CD4-positive, CD25-positive, alpha-beta regulatory T cell (primary cell): ENCODE measurements at places on chromosomes 11 and 22. TPM values are rescaled to one million over a fixed set of nuclear protein-coding genes. Genes with fewer than 3 reads are reported as not detected.
A peak's percentile ranks its signal among the peaks of the same experiment; 100 is the strongest.

The POU2AF3 gene
- total RNA-seq: not detected

The TIMP3 gene
- 0.35 TPM for total RNA-seq

The SAA2 gene
- total RNA-seq: 0.62 TPM

The C1QTNF6 gene
- 13.6 TPM for total RNA-seq

The MIOX gene
- total RNA-seq: not detected

The ANKK1 gene
- 0.89 TPM for total RNA-seq

The TMEM86A gene
- total RNA-seq: 4.8 TPM

The SPINDOC gene
- 11.1 TPM for total RNA-seq

The DCDC1 gene
- not detected for total RNA-seq

The SART1 gene
- 94.0 TPM for total RNA-seq

GRCh38 chr11:2769409-2770095 lies 69.8 kb upstream of the KCNQ1OT1 start:
- DNase-seq: no peak
- H3K27me3 ChIP-seq: no peaks in the 10 kb centered on the region
- no peaks in the 10 kb centered on the region for H3K36me3 ChIP-seq
- no peak overlapping the region for H3K4me3 ChIP-seq
- no peaks in the 10 kb centered on the region for H3K4me1 ChIP-seq
- H3K27ac ChIP-seq: no peak overlapping the region

GRCh38 chr11:795634-796564 lies 2.2 kb downstream of the SLC25A22 start:
- H3K4me1 ChIP-seq: peaks cover 38% of the 10 kb centered on the region
- H3K4me3 ChIP-seq: peak overlapping the region; percentile 70
- DNase-seq: peak; percentile 73
- peaks cover 8% of the 10 kb centered on the region for H3K36me3 ChIP-seq
- no peaks in the 10 kb centered on the region for H3K27me3 ChIP-seq

DNA sequence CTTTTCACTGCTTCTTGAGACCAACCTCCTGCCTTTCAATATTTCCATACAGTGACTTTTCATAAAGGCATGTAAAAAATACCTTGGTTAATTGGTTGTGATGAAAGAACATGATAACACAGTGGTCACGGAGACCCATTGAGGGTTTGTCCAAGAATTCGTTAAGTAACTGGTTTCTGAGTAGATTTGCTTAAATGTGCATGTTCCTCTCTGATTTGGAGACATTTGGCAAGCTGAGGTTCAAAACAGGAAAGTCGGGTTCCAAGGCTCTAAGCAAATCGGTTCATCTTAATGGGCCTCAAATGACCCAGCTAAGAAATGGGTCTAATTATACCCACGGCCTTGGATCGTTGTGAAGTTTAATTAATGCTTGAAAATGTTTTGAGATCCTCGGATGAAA lies 36.9 kb upstream of the CCND1 start:
- H3K36me3 ChIP-seq: no peaks in the 10 kb centered on the region
- H3K4me1 ChIP-seq: no peaks in the 10 kb centered on the region

DNA sequence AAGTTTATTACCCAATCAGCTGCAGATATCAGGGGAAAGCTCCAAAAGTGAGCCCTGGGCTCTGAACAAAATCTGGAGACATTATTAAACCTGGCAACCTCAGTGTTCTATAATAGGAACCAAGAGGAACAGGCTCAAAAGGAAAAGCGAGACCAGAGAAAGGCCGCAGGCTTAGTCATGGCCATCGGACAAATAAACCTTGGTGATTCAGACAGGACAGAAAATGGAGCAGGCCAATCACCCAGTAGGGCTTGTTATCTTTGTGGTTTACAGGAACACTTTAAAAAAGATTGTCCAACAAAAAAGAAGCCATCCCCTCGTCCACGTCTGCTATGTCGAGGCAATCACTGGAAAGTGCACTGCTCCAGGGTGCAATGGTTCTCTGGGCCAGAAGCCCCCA lies 7.7 kb upstream of the PANX1 start:
- H3K36me3 ChIP-seq: no peaks in the 10 kb centered on the region
- DNase-seq: no peak
- no peak overlapping the region for H3K4me3 ChIP-seq

DNA sequence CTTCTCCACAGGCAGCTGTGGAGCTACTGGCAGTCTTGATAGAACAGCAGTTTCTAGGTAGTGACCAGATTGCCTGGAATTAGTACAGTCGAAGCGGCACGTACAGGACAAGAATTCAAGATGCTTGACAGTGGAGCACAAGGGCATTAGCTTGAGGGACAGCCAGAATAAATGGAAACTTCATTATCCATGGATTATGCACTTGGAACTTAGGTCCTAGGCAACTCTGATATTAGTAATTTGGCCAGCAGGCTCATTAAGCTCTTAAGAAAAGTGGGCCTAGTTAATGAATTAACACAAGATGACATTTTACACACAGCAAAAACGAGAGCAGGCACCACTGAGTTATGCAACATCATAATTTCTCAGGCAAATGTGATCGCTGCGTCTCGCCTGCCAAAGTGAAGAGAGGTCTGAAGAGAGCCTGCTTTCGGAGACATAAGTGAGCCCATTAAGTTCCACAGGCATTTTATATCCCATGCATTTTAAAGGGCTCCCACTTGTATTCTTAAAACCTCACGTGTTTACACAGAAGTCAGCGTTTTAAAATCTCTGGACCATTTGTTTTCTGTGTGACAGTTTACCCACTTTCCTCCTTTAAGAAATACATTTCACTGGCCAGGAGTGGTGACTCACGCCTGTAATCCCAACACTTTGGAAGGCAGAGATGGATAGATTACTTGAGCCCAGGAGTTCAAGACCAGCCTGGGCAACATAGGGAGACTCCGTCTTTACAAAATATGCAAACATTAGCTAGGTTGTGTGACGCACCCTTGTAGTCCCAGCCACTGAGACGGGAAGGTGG lies 66.2 kb downstream of the COMMD9 start:
- H3K27me3 ChIP-seq: no peaks in the 10 kb centered on the region
- H3K36me3 ChIP-seq: no peaks in the 10 kb centered on the region
- H3K4me1 ChIP-seq: no peaks in the 10 kb centered on the region
- H3K27ac ChIP-seq: no peak overlapping the region

GRCh38 chr11:19237813-19238212 lies 2.9 kb downstream of the E2F8 start:
- DNase-seq: no peak
- no peaks in the 10 kb centered on the region for H3K36me3 ChIP-seq
- peaks cover 20% of the 10 kb centered on the region for H3K4me1 ChIP-seq
- no peak overlapping the region for H3K27ac ChIP-seq
- no peak overlapping the region for H3K4me3 ChIP-seq
- H3K27me3 ChIP-seq: no peaks in the 10 kb centered on the region

DNA sequence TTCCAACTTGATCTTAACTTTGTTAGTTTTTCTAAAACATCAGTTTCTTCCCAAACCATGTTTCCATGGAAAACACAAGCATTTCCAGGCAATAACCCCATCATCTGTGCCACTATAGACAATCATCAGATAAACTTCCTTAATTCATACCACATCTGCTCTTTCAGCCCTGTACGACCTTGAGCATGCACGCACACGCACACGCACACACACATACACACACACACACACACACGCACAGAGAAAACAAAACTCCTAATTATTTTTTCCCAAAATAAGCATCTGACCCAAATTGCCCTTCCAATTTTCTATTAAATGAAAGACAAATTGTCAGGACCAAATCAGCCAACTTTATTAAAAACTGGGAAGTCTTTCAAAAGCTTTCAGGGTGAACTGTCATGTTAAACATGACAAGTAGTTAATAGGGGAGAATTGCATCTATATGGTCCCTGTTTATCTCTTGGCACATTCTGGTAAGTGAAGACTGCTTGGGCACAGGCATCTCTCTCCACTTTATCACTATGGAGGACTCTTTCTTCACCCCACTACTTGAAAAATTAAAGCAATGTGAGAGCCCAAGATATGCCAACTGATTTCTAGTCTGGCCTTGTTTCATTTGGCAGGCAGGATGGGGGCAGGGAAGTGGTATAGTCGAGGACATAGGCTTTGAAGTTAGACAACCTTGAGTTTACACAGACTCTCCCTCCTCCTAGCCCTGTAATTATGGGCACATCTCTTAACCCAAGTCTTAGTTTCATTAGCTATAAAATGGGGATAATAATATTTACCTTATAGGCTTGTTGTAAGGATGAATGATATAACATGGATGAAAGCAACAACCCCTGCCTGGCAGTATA lies 15.1 kb downstream of the ADM start:
- DNase-seq: no peak
- peaks cover 10% of the 10 kb centered on the region for H3K27me3 ChIP-seq

DNA sequence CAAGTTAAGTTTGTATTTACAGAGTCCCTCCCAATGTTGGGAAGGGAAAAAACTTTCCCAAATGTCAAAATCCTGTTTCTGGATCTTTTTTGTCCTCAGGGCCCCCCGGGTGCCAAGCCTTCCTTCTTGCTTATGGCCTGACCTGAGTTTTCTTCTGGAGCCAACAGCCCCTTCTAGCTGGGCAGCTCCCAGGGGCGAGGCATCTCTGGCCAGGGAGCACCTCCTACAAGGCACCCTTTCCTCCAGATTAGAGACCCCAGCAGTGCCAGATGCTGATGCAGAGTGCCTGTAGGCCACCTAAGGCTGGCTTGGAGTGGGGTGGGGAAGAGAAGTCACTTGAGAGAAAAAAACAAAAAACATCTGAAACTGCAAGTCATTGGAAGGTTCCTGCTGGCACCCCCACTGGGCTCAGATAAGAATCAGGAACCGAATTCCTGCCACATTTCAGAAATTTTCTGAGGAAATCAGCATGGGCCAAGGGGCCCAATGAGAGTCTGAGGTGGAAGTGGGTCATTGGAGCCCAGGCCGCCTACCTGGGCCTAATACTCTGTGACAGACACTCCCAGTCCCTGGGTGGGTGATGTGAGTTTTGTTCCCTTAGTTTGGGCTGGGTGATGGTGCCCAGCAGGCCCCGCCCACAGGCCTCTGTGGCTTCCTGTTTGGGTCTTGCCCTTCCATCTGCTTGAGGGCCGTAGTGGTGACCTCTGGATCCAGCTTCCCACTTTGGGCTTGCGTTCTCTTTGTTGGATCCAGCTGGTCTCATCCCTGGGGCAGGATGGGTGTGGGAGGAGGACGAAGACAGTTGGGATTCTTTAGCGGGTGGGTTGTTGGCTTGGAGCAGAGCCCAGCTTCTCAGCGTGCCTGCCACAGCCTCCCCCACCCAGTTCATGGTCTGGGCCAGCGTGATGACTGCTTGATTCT lies 40.6 kb downstream of the PARVA start:
- DNase-seq: no peak
- H3K36me3 ChIP-seq: no peaks in the 10 kb centered on the region
- H3K27ac ChIP-seq: no peak overlapping the region
- peaks cover 4% of the 10 kb centered on the region for H3K27me3 ChIP-seq
- no peak overlapping the region for H3K4me3 ChIP-seq

GRCh38 chr22:20584872-20585638 lies 77.6 kb downstream of the MED15 start:
- DNase-seq: no peak
- no peak overlapping the region for H3K4me3 ChIP-seq
- H3K36me3 ChIP-seq: peaks cover 61% of the 10 kb centered on the region
- no peaks in the 10 kb centered on the region for H3K27me3 ChIP-seq
- peak overlapping the region; percentile 8 for H3K27ac ChIP-seq

- H3K27ac ChIP-seq: no peak overlapping the region
- H3K4me1 ChIP-seq: no peaks in the 10 kb centered on the region
- no peaks in the 10 kb centered on the region for H3K27me3 ChIP-seq
- H3K4me3 ChIP-seq: no peak overlapping the region
- no peak for DNase-seq
These were observed 319.8 kb downstream of the DLG2 start for GRCh38 chr11:85307366-85307765.

GRCh38 chr11:95652002-95652472 lies 137.5 kb downstream of the FAM76B start:
- H3K4me1 ChIP-seq: no peaks in the 10 kb centered on the region
- no peak overlapping the region for H3K4me3 ChIP-seq

GRCh38 chr11:65043881-65044501 lies 3.0 kb downstream of the SAC3D1 start:
- peaks cover 42% of the 10 kb centered on the region for H3K4me1 ChIP-seq
- DNase-seq: no peak
- H3K36me3 ChIP-seq: peaks cover 9% of the 10 kb centered on the region
- H3K27me3 ChIP-seq: no peaks in the 10 kb centered on the region
- no peak overlapping the region for H3K4me3 ChIP-seq

DNA sequence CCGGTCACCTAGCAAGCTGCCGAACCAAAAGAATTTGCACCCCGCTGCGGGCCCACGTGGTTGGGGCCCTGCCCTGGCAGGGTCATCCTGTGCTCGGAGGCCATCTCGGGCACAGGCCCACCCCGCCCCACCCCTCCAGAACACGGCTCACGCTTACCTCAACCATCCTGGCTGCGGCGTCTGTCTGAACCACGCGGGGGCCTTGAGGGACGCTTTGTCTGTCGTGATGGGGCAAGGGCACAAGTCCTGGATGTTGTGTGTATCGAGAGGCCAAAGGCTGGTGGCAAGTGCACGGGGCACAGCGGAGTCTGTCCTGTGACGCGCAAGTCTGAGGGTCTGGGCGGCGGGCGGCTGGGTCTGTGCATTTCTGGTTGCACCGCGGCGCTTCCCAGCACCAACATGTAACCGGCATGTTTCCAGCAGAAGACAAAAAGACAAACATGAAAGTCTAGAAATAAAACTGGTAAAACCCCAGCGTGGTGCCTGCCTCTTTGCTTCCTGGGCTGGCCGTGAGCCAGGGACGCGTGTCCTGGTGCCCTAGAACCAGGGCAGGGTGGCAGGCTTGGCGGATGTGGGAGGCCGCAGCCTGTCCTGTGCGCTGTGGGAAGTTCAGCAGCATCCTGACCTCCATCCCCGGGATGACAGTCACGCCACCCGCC lies 13.2 kb downstream of the CCND1 start:
- no peaks in the 10 kb centered on the region for H3K27me3 ChIP-seq
- no peak overlapping the region for H3K4me3 ChIP-seq
- DNase-seq: no peak
- H3K4me1 ChIP-seq: no peaks in the 10 kb centered on the region
- no peak overlapping the region for H3K27ac ChIP-seq
- H3K36me3 ChIP-seq: no peaks in the 10 kb centered on the region

- H3K36me3 ChIP-seq: no peaks in the 10 kb centered on the region
- no peak overlapping the region for H3K27ac ChIP-seq
- no peaks in the 10 kb centered on the region for H3K4me1 ChIP-seq
- H3K27me3 ChIP-seq: no peaks in the 10 kb centered on the region
- no peak for DNase-seq
These were observed 8.7 kb upstream of the MRPL23 start for GRCh38 chr11:1938343-1939005.

DNA sequence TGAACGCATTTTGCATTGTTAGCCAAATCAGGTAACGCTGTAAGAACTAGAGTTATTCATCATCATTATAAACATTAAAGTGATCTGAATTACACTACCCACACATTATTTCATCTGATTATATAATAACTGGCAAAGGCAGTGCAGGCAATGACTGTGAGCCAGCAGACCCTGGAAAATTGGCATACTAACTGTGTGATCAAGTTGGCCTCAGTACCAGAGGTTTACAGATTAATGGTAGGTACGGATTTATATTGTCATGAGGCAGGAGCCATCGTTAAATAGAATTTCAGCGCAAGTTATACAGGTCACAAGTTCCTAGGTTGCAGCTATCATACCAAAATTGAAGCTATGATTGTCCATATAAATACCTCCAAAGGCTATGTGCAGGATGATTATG lies 225.4 kb downstream of the CNTN5 start:
- H3K4me1 ChIP-seq: no peaks in the 10 kb centered on the region
- no peak overlapping the region for H3K4me3 ChIP-seq
- no peak overlapping the region for H3K27ac ChIP-seq
- H3K27me3 ChIP-seq: no peaks in the 10 kb centered on the region

- DNase-seq: no peak
- H3K36me3 ChIP-seq: peaks cover 28% of the 10 kb centered on the region
- H3K4me3 ChIP-seq: no peak overlapping the region
- H3K27me3 ChIP-seq: no peaks in the 10 kb centered on the region
- H3K27ac ChIP-seq: no peak overlapping the region
These were observed 4.4 kb downstream of the RPS19BP1 start for GRCh38 chr22:39528080-39528661.
